Umbilical cord (tissue), 2 donors: ENCODE measurements at places on chromosomes 3 and 15.

- no peak for DNase-seq
Measured at GRCh38 chr15:24957691-24958090, 2.9 kb downstream of the SNRPN start.

- DNase-seq, result no peak
Measured at GRCh38 chr15:100307241-100308212, 34.2 kb downstream of the ADAMTS17 start.

DNA sequence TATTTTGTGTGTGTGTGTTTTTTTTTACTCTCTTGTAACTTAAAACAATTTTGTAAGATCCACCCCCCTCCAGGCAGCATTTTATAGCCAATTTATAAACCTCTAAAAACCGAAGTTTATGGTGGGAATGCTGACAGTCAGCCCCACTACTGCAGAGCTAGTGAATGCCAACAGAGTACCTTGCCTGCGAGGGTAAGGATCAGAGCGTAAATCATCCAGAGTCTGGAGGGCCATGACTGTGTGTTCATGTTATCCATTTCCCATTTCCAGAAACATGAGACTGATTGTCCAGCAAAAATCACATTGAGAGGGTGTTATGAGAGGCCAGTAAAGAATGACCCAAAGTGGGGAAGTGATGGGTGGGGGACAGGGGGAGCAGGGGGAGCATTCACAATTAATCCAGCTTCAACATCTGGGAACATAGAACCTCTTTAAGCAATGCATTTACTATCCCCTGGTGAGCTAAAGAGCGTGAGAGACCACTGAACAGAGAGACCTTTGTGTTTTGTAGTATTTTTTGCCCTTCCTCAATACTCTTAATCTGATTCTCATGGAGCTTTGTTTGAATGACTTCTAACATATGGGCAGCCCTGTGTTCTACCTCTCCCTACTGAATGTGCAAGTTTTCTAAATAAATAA, 464.5 kb downstream of the RBMS3 start:
- no peak for DNase-seq

GRCh38 chr3:138066383-138066782, 49.0 kb downstream of the DZIP1L start:
- DNase-seq, result no peak

DNA sequence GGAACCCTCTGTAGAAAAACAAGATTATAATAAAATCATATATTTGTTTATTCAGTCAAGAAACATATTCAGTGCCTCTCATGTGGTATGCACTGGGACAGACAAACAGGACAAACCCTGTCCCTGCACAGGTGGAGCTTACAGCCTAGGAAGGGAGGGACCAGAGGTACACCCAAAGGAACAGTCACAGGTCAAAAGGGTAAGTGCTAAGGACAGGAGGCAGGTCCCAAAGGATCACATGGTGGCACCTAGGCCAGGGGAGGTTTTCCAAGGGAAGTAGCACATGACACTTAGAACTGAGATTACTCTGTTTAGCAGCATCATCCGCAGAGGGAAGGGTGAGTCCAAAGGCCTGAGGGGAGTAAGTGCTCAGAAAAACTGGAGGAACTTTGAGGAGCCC, 254.4 kb upstream of the ARRDC4 start:
- no peak for DNase-seq

- DNase-seq, result no peak
Measured at GRCh38 chr15:79089890-79090486, 592 bp downstream of the RASGRF1 start.

DNA sequence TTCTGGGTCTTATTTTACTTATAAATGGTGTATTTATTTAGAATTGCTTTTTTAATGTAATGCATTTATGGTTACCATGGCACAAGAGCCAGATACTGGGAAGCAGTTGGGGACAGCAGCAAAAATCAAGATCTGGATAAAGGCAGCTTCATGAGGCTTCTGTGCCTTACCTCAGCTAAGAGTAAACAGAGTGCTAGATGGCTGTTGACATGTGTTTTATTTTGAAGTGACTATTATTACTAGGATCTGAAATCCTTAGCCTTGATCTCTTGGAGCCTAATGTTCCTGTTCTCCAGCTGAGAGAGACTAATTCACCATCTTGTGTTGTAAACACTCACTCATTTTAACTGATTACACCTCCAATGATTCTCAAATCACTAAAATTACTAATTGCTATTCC, 317.8 kb downstream of the LPP start:
- no peak for DNase-seq

GRCh38 chr3:133943031-133943535, 47.4 kb upstream of the RAB6B start:
- no peak for DNase-seq

DNA sequence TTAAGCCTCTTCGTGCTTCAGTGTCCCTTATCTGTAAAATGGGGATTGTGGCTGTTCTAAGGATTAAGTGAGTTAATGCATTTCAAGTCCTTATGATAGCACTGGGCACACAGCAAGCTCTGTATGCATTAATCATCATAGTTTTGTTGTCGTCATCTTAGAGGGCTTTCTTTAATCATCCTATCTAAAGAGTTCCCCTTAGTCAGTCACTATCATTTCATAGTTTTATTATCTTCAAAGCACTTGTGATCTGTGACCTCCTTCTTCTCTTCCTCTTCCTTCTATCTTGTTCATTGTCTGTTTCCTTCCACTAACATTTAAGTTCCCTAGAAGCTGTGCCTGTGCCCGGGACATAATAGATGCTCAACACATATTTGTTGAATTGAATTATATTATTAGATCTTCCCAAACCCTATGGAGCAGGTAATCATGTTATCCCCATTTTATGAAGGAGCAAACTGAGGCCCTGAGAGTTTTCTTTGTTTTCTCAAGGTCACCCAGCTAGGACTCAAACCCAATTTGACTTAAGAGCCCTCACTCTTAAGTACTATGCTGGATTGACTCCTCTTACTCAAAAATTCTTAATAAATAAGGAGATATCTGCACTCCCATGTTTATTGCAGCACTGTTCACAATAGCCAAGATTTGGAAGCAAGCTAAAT, 24.1 kb downstream of the DUOX2 start:
- DNase-seq, result peak; percentile 94

DNA sequence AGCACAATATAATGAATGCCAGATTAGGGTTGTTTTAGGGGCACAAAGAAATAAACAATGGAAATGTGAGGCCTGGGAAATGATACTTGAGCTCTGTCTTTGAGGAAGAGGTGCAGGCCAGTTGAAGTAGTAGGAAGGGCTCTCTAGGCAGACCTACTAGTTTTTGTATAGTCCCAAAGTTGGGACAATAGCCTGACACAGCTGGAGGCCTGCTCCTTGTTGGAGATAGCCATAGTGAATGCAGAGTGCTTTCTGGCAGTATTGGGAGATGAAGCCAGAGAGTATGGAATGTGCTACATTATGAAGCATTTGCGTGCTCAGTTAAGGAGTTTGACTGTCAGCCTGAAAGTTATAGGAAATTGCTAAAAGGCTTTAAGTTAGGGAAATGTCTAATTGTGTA, 251.2 kb upstream of the ZPLD1 start:
- no peak for DNase-seq

DNA sequence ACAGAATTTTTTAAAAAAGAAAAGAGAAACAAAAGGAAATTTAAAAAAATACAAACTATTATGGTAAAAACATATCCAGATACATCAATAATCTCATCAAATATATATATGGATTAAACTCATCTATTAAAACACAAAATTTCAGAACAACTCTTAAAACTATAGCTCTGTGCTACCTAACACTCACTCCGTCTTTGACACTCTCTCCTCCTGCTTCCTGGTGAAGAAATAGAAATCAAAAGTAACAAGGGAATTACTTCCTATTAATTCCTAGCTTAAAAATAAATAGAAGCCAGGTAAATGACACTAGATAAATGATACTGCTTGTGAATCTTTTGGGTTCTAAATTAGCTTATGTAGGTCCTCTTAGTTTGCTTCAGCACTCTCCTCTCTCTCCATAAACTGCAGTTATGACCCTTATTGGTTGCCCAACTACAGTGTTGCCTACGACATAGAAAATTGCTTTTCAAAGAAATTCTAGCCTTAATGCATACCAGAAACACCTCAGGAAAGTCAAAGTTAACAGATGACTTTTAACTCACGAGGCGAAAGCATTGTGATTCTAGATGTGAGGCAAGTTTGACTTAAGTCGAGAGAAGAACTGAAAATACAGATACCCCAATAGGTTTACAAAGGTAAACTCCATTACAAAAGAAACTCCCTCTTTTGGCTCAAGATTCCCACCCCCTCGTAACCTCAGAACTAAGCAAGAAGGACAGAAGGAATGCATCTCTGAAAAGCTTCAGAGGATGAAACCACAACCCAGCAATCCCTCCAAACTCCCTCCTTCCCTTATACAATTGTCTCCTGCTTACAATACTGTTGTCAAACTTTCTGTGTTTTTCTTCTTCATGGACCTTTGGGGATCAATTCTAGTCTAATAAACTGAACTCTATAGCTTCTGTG, 394.7 kb downstream of the FGF12 start:
- no peak for DNase-seq

DNA sequence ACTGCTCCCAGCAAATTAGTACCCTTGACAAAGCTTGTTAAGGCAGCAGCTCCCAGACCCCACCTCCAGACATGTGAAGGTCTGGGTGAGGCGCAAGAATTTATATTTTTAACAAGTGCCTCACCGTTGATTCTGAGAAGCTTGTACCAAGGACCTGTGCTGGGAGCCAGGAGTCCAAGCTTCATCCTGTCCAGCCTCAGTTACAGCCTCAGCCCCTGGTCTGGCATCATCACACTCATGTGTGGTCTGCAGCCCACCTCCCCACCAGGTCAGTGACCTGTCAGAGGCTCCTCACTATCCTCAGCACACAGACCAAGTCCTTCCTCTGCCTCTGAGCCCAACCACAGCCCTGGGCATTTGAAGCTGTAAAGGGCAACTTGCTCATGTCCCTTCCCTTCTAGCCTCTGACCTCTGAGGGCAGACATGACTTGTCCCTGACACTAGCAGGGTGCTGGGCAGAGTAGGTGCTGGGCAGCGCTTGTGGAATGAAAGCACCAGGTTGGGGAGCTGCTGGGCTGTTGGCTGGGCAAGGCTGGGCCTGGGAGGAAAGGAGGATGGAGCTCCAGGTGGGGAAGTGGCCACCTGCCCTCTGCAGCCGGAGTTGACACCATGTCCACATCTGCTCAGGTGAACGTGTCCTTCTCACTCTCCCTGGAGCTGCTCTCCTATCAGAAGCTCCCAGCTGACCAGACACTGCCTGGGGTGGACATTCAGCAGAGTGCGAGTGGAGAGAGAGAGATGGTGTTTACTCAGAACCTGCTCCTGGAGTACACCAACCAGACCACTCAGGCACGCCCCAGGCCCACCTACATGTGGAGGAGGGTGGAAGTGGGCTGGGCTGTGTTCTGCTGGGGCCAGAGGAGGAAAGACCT, 16.9 kb downstream of the ACAA1 start:
- DNase-seq, result no peak

GRCh38 chr15:98150084-98150483, 189.6 kb downstream of the ARRDC4 start:
- DNase-seq, result no peak

DNA sequence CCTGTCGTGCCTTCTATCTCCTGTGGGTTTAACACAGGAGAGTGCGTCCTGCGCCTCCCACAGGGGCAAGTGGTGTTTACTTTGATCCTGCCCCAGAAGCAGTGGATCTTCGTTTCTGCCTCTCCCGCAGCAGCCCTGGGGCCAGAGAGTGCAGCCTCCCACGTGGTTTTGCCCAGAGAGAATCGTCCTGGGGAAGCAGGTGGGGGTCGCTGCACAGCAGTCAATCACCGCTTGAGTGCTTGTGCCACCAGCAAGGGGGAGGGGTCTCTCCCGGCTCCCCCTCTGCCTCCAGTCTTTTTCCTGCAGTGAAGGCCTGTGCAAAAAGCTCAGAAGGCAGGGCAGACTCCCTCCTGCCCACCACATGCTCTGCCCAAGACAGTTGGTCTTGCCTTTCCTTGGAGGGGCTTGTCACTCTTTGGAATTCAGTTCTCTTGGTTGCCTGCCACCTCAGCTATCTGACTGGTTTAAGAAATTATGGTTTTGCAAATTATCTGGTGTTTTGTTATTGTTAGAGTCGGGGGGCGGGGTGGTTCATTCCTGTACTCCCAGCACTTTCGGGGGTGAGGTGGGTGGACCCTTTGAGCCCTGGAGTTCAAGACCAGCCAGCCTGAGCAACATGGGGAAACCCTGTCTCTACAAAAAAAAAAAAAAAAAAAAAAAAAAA, 26.9 kb downstream of the STOML1 start:
- no peak for DNase-seq

- no peak for DNase-seq
Measured at GRCh38 chr15:37446921-37447320, 346.6 kb upstream of the MEIS2 start.
